Endodermal cell (in vitro differentiated cells): ENCODE measurements at places on chromosomes 7 and 10.

- no peak for DNase-seq
Observed at GRCh38 chr10:58764087-58764747, 251.5 kb downstream of the BICC1 start.

- no peak for DNase-seq
Observed at GRCh38 chr7:48251766-48252165, 80.5 kb downstream of the ABCA13 start.

DNA sequence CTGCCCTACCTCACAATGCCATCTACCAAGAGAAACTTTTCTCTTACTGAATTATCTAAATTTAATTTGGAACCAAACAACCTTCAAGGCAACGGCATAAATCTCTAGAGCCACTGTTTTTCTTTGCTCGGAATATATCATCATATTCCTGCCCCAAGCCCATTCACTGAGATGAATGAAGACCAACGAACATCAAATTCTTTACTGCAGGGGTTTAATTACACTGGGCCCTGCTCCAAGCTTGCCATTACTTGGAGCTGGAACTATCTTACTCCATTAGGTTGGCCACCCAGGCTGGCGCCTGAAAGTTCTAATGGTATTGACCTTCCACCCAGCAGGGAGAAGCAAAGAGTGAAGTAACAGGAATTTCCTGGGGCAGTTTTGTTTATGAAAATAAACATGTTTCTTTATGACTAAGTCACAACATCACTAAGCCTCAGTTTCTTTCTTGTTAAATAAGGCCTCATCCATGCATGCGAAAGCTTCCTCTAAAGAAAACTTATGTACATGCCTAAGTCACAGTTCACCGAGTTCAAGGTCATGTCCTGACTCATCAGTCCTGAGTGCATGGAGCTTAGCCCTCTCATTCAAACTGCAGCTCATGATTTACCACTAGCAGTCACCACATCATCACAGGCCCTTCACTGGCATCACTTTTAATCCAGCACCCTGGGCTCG, 42.1 kb upstream of the ANAPC16 start:
- DNase-seq: no peak

GRCh38 chr10:62763155-62763554, 41.4 kb upstream of the ADO start:
- no peak for DNase-seq

DNA sequence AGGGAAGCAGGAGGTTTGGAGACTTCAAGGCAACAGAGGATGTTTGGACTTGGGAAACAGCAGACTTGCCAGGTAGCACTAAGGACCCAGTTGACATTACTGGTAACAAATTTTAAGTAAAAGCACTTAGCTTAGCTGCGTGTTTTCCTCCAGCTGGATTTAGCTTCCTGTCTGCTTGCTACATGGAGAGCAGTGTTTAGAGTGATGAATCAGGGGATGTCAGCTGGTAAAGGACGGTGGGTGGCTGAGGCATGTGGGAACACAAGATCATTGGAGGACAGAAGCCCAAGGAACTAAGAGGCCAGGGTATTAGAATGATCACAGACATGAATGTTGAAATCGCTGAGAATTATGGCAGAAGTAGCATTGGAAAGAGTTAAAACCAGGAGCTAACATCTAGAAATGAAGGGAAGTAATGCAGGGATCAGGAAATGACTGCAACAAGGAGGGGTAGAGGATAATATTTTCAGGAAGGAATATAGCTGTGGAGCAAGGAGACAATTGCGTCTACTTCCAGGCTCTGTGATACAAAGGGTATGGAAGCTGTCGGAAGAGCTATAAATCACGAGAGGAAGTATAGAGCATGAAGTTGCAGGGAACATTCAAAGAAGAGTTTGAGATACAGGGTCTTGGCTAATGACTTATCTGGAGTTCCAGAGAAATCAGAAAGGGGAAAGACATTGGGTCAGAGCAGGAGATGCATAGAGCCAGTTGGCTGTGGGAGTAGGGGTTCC, 34.4 kb downstream of the CALD1 start:
- no peak for DNase-seq

GRCh38 chr7:112112822-112113255, 93.4 kb downstream of the DOCK4 start:
- no peak for DNase-seq

DNA sequence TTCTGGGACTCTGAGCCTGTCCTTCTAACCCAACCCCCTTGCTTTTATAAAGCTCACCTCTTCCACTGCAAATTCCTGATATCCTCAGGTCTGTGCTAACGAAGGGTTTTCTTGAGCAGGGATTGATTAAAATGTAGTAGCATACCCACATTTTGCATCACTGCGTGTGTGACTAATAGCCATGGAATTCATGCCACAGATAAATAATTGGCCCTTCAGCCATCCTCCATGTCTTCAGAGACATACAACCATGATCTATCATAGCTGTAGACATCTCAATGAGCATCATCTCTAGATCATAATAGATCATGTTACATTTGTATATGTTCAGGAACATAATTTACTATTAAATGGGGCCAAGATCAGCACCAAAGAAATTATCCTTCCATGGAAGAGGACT, 990.3 kb downstream of the KCNMA1 start:
- DNase-seq: no peak

DNA sequence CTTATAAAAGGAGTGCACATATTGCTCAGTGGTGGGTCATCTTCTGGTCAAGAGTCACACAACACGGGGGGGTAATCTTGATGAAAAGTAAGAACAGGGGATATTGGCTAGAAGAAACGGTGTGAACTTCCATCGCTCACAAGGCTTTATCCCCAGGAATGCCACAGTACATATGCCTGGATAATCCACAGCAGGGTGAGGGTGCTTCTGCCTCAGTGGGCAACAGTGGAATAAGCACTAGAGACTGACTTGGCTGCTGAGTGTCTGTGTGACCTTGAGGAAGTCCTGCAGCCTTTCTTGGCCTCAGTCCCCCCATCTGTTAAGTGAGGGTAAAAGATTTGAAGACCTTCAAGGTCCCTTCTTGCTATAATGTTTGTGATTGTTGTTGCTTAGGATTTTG, 44.9 kb upstream of the SHH start:
- peak; percentile 17 for DNase-seq

GRCh38 chr10:130756651-130757050, 554.9 kb downstream of the TCERG1L start:
- no peak for DNase-seq

DNA sequence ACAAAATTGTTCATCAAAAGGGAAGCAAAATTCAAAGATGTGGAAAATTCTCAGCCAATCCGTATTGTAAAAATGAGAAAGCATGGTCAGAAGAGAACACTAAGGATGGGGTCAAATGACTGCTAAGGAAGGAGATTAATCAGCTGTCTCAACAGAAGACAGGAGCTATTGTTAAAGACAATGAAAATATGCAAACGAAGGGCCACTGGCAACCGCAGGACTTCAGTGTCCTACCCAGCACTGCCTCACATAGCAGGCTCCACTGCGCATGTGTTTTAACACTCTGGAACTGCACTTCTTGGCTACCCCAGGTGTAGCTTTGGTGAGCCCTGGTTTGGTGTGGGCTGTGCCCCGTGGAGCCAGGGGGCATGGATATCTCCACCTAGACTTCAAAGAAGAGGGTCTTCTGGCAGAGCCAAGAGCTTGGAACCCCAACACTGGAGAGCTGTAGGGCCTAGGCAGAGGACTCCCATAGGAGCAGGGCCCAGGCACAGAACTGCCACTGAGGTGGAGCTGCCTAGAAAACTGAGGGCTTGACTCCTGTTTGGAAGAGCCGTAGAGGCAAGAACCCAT, 176.2 kb upstream of the GDF10 start:
- peak; percentile 26 for DNase-seq

DNA sequence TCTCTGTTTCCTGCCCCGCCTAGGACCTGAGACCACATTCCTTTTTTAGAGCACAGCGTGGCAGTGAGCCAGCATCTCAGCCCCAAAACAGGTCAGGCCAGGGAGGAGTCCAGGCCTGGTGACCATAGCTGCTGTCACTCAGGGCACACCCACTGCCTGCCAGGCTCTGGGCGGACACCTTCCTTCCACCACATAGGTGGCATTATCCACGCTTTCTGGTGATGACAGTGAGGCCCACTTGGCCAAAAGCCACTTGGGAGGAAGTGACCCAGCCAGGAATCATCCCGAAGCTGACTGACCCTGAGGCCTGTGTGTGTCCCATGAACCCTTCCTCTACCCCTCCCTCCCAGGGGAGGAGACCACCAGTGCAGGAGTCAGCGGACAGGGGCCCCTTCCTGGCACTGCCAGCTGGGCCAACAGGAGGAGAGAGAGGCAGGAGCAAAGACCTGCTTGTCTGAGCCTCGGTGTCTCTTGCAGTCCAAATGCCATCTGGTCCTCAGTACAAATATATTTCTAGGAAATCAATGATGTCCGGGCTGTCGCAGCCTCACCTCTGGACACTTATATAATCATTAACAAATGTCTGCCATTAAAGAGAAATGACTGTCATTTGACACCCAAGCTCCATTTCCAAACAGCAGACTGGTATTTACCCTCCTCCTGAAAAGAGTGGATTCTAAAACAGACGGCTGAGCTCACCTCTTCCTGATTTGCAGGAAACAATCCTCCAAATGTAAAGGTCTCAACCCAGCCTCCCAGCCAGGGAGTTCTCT, 63.0 kb downstream of the ABRAXAS2 start:
- no peak for DNase-seq

GRCh38 chr10:46515366-46515765, 41.1 kb downstream of the GPRIN2 start:
- no peak for DNase-seq

GRCh38 chr7:127717502-127718339, 65.7 kb downstream of the SND1 start:
- no peak for DNase-seq

- DNase-seq: no peak
Observed at GRCh38 chr7:68247571-68247970, 1250.9 kb downstream of the TYW1 start.

DNA sequence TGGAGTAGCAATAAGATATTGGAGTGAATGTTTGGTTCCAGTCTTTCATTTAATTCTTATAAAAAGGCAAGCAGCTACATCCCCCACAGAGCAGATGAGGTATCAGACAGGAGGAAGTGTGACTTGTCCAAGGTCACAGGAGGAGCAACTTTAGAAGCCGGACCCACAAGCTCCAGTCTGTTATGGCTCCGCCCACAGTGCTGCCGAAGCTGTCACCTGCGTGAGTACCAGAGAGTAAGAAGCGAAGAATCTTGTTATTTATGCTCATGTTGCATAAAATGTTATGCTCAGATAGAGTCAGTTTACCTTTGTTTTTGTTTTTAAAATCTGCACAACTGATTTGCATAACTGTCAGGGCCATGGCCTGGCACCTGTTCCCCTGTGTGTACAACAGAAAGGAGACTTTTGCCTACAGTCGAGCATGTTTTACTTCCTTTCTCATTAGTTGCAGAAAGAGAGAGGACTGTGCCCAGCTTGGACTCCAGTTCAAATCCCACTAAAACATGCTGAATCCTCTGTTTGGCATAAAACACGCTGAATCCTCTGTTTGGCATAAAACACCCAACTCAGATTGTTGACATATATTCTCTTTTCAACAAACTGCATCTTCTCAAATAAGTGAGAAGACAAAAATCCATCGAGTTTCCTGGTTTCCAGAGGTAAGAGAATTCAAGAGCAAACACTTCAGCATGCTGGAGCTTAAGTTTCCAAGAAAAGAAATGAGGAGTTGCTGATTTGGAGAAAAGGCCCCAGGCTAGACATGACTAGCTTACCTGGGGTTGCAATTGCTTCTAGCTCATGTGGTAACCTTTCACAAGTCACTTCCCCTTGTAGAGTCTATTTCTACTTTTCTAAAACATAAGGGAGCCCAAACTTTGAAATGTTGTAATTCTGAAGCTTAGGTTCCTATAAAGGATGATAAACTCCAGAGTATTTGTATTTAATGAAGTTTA, 409.8 kb upstream of the ZMIZ1 start:
- DNase-seq: no peak

DNA sequence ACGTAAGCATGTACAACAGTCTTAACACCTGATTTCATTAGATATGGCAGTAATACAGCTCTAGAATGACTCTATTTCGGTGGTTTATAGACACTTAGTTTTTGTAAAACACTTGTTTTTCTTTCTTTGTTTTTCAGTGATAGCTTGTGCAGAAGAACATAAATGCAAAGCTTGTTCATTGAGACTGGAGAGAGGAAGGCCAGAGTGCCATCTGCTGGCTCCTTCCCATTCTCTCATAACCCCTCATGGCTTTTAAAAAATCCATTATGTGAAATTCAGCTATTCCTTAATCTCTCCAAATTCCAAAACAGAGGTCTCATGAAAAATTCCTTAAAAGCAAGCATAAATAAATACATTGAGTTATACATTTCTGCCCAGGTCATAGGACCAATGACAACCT, 76.3 kb downstream of the CACNB2 start:
- no peak for DNase-seq
